ENCODE measurements at places on chromosomes 12 and 14.

DNA sequence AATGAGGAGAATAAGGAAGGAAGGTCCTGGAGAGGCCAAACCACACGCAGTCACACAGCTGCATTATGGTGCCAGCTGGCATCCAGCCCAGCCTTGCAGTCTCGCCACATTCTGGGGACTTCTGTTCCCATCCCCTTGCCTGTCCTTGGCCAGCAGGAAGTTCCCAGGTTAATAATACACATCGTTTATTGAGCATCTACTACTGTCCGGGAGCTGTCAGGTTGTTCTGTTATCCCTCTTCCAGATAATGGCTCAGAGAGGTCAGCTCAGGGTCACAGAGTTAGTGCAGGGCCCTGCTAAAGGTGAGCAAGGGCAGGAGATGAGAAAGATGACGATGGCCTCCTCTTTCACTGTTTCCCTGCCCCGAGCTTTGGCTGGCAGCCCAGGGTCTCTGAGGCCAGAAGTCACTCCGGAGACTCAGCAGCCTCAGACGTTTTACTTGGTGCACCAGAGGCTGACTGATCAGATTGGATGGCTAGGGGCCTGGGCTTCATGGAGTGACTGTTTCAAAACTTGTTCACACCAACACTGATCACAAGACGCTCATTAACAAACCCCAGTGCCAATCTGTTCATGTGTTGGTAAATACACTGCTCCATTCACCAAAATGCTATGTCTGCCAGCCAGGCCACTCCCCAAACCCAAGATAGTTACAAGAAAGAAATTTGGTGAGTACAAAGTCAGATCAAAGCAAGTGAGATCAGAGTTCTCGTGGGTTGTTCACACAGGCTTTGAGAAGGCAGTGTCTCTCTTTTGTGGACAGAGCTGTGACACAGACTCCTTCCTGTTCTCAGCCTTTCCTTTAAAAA is 79.2 kb downstream of the B4GALNT3 start:
- DNase-seq, result no peak

DNA sequence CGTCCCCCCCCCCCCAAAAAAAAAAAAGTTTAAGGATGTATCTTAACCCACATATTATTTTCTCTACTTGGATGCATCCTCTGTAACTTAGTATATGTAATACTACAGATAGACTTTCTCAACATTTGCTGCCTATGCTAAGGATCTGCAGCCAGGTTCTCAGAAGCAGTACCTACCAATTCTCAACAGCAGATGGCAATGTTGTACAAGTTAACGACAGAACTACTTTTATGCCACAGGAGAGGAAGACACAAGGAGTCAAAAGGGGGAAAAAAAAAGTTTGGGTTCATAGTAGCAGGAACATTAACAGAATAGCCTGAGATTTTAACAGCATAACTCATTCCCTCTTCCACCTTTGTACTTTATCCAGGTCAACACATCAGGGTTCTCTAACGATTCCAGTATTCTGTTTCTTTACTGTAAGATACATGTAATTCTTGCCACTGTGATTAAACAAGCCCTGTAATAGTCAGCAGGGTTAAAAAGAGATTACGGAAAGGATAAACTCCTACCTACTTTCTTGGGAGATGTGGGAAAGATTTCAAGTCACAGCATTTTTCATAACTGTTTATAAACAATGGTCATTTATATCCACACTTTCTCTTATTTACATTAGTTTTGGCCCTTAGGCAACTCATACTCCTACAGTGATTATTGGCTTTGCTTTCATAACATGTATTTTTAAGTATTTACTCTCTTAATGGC is 5.7 kb upstream of the NEK9 start:
- DNase-seq, result peak; percentile 45

GRCh38 chr14:33510063-33510481 is 440.8 kb downstream of the EGLN3 start:
- DNase-seq, result peak; percentile 62

- DNase-seq, result peak; percentile 68
These were observed 1387.5 kb downstream of the LRFN5 start for GRCh38 chr14:42994051-42994736.

GRCh38 chr14:104499784-104500760 is 79.5 kb upstream of the C14orf180 start:
- no peak for DNase-seq

DNA sequence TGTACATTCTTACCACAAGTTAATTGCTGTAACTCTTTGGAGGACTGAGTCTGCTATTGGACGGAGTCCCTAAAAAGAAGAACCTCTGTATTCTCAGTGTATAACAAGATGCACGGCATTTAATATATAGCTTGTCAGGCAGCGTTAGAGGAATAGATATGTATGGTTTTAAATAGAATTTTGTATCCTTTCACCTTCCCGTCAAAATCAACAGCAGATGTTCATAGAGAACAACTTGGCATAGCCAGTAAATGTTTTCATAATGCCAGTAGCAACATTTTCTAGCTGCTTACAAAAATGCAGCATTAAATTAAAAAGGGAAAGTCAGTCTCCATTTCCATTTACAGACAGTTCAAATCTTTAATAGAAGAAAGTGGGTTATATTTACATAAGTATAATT is 6.8 kb downstream of the SCYL2 start:
- DNase-seq, result no peak

- no peak for DNase-seq
These were observed 60.7 kb downstream of the SPPL3 start for GRCh38 chr12:120843472-120843871.

DNA sequence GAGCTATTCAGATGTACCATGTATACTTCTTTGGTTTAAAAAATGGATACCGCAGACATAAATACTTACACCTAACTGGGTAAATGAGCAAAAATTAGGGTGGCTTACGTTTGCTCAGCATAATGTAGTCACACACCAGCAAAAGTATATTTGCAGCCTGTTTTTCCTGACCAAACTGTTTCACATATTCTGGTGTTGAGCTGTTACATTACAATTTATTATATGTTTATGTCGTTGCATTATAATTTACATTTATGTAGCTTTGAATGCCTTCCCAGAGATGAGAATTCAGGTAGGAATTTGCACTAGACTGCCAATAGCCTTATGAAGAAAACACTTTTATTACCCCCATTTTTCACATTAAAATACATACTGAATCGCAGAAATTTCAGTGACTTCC is 183.3 kb downstream of the PTPRO start:
- no peak for DNase-seq

GRCh38 chr14:20278414-20278813 is 27.3 kb downstream of the TTC5 start:
- no peak for DNase-seq

Data from fibroblast of skin of left biceps (primary cell).